ENCODE measurements at places on chromosomes 6 and 20.

GRCh38 chr20:43994486-43995100 is 79.9 kb downstream of the TOX2 start:
- no peak for DNase-seq

DNA sequence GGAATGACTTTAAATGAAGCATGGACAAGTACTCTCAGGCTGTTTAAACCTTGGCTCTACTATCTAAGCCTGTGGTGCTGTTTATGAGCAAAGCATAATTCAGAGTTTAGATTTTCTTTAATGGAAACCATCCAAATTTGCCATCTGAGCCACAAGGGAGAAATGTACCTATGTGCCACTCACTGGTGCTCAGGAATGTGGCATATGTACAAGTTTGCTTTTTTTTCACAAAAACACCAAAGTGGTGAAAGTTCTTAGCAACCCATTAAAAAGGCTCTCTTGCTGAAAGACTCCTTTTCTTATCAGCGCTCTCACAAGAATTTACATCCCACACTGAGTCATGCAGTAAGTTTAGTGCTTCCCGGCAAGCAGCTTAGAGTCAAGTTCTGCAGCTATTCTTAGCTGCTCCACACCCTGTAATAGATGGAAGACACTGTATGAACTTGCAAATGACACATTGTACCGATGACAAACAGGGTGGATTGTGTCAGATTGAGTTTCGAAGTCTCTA is 57.3 kb upstream of the MLIP start:
- DNase-seq = no peak

DNA sequence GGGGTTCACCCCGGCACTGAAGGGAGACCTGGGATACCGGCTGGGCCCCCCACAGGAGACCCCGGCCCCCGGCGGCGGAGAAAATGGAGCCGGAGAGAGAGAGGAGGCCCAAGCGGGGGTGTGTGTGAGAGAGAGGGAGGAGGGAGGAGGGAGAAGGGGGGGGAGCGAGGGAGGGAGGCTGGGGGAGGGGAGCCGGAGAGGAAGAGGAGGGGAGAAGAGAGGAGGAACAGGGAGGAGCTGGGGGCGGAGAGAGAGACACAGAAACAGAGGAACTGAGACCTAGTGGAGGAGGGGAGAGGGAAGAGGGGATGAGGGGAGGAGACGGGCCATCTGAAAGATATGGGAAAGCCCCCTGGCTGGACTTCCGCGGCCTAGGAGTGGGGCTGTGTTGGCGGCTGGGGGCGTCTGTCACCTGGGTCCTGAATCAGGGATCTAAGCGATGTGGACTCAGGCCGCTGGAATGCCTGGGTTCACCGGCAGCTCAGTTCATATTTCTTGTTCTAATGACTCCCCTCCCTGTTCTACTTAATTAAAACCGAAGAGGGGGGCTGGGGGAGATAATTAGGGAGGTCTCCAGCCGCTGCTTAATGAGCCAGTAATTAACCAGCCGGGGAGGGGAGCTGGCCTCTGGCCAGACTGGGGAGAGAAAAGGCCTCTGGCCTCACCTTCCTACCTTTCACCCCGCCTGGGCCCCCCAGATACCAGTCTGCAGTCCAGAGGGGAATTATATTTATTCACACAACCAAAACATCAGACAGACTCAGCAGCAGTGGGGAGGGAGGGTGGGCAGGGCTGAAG is at the start of gene PBX2:
TSS of gene PBX2 (minus strand) at position 149 of the 798 bp plus-strand sequence. CDS start 287 bp downstream, outside the sequence.
- DNase-seq = peak; percentile 67

DNA sequence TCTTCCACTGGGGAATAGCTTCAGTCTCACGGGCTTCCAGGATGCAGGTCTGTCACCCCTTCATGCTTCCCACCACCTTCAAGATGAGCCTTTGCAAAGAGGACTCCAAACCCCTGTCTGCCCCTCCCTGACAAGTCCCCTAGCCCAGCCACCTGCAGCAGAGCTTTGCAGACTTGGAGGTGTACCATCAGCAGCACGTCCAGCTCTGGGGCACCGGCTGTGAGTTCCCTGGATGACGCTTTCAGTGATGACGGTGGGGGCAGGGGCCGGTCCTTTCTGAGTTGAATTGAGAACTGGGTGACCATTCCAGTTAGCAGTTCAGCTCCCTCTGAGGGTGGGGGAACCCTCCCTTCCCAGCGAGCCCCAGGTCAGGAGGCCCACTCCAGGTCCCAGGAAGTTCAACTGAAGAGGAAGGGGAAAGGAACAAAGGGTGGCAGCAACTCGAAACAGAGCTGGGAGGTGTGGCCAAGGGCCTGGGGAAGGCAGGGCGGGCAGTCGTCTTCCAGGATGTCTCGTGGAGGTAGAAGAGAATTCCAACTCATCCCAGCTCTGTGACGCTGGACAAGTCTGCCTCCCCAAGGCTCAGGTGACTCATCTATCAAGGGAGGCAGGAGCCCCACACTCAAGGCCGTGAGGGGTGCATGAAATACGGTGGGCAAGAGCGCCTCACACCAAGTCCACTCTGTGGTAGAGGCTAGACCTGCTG is 86.0 kb downstream of the PTPN1 start:
- no peak for DNase-seq

GRCh38 chr20:8849990-8850389 is 218.9 kb upstream of the PLCB4 start:
- DNase-seq = no peak

GRCh38 chr6:159916752-159917151 is 26.0 kb downstream of the MAS1 start:
- no peak for DNase-seq

- no peak for DNase-seq
Observed at GRCh38 chr6:119832411-119832810, 482.9 kb upstream of the MAN1A1 start.

- no peak for DNase-seq
Observed at GRCh38 chr6:34157236-34157830, 11.4 kb upstream of the GRM4 start.

DNA sequence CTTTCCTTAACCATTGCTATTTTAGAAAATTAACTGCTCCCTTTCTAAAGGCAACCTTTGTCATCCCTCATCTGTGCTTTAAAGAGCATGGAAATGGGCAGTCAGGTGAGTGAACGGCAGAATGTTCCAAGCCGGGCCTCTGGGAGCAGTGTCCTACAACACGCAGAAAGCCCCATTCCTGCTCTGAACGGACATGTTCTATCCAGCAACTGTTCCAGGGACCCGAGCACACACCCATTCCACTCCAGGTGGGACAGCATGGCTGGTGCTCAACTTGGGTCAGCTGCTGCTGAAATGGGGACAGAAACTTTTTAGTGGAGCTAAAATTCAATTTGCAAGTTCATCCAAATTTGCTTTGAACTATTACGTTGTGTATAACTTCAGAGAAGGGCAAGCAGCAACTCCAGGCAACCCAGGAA is 26.7 kb downstream of the DIDO1 start:
- DNase-seq = no peak

- no peak for DNase-seq
Observed at GRCh38 chr20:58598211-58599015, 52.7 kb upstream of the STX16 start.

- no peak for DNase-seq
Observed at GRCh38 chr6:17885889-17886576, 101.4 kb downstream of the KIF13A start.

GRCh38 chr20:11219192-11219591 is 545.4 kb upstream of the JAG1 start:
- no peak for DNase-seq

DNA sequence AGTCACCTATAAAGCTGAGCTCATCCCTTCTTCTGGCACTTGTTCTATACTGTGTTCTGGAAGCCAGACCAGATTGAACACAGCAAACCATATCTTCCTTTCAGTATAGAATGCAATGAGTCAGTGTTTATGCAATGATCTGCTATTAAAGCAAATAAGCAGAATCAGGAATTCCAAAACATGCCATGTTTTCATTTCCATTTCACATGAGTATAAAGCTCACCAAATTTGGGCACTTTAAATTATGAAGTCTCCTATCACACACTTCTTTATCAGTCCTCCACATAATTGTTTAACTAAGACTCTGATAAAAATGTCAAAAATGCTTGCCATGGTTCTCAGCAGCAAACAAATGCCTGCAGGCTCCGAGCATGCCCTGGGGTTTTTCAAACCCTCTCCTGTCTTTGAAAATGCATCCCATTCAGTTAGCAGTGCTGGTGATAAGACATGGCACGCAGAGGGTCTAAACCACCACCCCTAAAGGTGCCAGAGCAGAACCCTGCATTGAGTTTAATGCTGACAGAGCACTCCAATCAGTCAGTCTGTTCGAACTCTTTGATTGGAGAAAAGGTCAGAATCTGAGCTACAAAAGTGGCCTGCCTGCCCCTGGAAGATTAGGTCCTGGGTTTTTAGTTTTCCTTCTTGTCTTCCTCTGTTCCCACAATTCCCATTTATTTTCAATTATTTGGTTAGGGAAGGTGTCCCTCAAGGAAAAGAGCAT is 234.1 kb downstream of the GMPR start:
- DNase-seq = no peak

- DNase-seq = no peak
Observed at GRCh38 chr6:51778666-51779065, 308.7 kb downstream of the PKHD1 start.

- no peak for DNase-seq
Observed at GRCh38 chr20:20489648-20490341, 121.9 kb downstream of the INSM1 start.

DNA sequence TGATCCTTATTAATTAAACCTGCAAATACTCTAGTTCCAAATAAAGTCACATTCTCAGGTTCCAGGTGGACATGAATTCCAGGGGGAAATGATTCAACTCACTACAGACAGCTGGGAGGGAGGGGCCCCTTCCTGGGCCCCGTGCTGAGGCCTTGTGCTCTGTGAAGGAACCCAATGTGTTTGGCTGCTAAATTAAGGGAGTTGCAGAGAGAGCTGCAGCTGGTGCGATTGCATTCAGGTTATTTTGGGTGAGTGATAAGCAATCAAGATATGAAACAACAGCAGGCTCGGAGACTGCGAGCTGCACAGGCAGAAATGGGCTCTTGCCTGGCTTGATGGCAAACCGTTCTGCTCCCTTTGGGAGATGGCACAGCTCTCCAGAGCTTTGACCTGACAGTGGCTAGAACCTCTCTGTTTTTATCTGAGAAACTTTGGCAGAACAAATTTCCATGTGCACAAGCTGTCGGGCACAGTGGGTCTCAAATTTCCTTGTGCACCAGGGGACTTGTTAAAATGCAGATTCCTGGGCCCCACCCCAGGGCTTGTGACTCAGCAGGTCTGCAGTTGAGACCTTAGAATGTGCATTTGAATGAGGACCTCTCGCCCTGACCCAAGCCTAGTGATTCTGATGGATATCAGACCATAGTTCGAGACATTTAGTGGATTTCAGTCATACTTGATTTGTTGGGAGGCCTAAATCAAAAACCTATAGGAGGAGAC is 9.8 kb downstream of the MAPK13 start:
- DNase-seq = no peak

- no peak for DNase-seq
Observed at GRCh38 chr6:109791301-109791700, 100.2 kb downstream of the FIG4 start.

DNA sequence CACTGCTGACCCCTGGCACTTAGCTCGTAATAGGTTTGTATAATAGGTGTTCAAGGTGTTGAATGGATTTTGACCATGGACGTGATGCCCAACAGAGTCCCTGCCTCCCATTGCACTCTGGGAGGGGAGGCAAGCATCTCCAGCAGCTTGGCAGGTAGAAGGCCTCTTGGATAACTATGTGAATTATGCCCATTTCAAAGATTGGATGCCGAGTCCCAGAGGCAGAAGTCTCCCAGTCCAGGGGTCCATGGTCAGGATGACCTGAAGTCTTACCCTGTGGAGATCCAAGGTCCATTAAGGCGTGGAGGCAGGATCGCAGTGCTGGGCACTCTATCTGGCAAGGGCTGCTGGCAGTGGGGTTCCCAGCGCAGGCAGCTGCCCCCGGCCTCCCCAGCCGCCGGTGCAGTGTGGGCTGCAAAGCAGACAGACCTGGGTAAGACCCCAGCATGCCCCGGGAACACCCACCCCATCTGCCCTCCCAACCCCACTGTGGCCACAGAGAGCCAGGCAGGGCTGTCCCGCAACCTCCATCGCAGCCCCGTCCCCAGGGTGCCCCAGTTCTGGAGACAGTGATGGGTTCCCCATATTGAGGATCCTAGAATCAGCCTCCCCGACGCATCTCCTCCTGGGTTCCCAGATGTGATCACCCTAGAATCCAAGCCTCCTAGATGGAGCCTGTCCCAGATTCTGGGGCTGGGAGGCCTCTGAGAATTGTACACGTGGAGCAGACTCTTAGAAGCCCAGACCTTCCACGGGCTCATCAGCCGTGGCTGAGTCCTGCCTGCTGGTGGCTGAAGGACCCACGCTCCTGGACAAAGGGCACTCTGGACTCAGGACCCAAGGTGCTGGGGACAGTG is 44.6 kb downstream of the APCDD1L start:
- no peak for DNase-seq

GRCh38 chr6:81865712-81866111 is 113.2 kb upstream of the TENT5A start:
- no peak for DNase-seq

GRCh38 chr6:30824698-30825097 is 59.6 kb upstream of the DDR1 start:
- DNase-seq = no peak

- DNase-seq = no peak
Observed at GRCh38 chr20:59499863-59500262, 104.5 kb upstream of the PHACTR3 start.

GRCh38 chr20:40635971-40636370 is 53.1 kb downstream of the MAFB start:
- no peak for DNase-seq

DNA sequence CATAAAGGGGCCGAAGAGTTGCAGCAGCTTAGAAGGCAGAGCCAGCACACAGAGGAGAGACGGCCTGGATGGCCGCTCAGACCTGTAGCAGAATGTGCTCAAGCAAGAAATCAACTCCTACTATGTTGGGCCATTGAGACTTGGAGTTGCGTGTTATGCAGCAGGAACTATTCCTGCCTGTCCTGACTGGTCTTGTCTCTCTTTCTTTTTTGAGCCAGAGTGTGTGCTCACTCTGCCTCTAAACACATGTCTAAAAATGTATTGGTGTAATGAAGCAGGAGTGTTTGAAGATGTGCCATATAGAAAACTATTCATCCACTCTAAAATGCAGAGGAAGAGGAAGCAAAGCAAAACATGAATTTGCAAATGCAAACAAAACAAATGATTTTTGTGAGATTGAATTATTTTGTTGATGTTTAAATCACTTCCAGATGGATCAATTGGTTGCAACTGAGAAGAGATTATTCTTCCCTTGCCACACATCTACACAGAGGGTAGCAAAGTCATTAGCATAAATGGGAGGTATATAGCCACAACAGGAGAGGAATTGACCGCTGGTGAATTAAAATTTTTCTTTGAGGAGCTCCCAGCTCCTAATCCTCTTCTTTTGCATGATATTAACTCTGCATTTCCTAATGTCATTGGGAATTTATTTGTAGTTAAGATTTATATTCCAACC is 20.4 kb upstream of the SYNJ2 start:
- no peak for DNase-seq

- DNase-seq = no peak
Observed at GRCh38 chr6:113843500-113844073, 13.6 kb upstream of the MARCKS start.
